NCI-H1105 (cell line): ENCODE measurements at places on chromosomes 13 and 19.
A peak's percentile ranks its signal among the peaks of the same experiment; 100 is the strongest.

- DNase-seq, result no peak
Observed at GRCh38 chr13:33383724-33384577, 98.4 kb upstream of the STARD13 start.

- no peak for DNase-seq
Observed at GRCh38 chr19:55460670-55461258, 678 bp downstream of the ISOC2 start.

- DNase-seq, result peak; percentile 21
Observed at GRCh38 chr19:6218491-6219146, 61.2 kb downstream of the MLLT1 start.

DNA sequence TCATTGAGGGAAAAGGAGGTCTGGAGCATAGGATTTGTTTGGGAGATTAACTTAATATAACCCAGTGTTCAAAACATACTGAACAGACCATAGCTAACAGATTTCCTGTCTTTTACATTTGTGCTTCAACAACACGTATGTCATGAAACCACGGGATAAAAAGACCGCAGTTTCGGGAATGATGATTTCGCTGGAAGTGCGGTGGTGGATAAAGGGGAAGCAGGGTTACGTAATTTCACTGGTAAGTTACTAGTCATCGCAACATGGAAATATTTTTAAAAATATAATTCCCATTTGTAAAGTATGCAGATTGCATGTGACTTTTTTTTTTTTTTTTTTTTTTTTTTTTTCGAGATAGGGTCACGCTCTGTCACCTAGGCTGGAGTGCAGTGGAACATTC lies 237.4 kb downstream of the LMO7 start:
- DNase-seq, result no peak

GRCh38 chr19:21022996-21023395 lies 2.5 kb downstream of the ZNF430 start:
- no peak for DNase-seq

- no peak for DNase-seq
Observed at GRCh38 chr19:49786376-49786820, 19.6 kb downstream of the AP2A1 start.

DNA sequence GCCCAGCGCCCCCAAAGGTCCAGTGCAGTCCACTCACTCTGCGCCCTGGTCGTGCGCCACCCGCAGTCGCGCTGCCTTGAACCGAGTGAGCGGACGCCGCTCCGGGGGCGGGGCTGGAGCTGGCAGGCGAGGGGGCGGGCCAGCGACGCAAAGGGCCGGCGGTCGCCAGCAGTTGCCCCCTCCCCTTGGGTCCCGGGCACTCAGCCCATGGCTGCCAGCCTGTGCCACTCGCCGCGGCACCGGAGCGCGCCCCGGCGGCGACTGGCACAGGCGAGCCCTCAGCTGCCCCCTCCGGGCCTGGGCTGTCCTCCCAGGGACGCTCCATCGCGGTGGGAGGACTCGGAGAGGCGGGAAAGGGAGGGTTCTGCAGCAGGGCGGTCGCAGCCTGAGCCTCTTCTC lies at the start of gene S1PR5:
TSS of gene S1PR5 (minus strand) at position 87 of the 399 bp plus-strand sequence. CDS start 2,436 bp downstream, outside the sequence.
- DNase-seq, result peak; percentile 58

GRCh38 chr13:99014522-99014921 lies 36.7 kb upstream of the DOCK9 start:
- no peak for DNase-seq

DNA sequence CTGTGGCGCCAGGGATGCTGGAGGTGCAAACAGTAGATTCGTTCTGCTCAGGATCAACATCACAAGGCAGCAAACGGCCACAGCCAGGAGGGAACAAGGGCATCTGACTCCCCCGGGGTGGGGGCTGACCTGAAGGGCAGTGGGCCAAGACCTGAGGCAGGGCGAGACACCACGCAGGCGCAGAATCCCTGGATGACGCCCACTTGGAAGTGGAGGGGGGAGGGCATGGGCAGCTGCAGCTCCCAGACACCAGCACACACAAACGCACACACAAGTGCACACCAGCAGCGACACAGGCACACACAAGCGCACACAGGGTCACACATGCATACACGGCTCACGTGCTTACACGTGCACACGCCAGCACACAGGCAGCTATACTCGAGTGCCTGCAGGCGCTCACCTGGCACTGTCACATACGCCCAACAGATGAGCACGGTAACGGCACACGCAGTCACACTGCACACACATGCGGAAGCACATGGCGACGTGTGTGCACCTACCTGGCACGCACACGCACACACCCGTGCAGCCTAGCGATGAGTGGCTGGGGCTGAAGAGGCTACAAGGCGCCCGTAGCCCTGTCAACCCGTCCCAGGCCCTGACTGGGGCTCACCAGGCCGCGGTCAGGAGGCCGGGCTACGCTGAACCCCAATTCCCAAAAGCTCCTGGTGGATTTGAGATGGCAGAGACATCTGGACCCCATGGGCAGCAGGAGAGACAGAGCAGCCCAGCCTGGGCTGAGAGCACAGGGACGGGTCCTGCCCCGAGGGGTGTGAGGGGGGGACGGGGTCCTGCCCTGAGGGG lies 5.5 kb downstream of the C2CD4C start:
- peak; percentile 80 for DNase-seq

DNA sequence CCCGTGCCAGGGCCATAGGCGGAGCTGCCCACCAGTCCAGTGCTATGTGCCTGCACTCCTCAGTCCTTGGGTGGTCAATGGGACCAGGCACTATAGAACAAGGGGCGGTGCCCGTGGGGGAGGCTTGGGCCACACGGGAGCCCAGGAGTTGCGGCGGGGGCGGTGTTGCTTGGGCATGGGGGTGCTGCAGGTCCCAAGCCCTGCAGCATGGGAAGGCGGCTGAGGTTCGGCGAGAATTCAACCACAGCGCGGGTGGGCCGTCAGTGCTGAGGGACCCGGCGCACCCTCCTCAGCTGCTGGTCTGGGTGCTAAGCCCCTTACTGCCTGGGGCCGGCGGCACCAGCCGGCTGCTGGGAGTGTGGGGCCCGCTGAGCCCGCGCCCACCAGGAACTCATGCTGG lies 242.2 kb upstream of the SGCG start:
- DNase-seq, result no peak

GRCh38 chr19:2774953-2775555 lies 8.0 kb downstream of the SGTA start:
- DNase-seq, result no peak

GRCh38 chr13:75418186-75418843 lies 63.7 kb downstream of the TBC1D4 start:
- DNase-seq, result no peak

- DNase-seq, result no peak
Observed at GRCh38 chr19:8459520-8460270, 14.9 kb downstream of the HNRNPM start.

- DNase-seq, result no peak
Observed at GRCh38 chr19:17357724-17358123, 19.4 kb downstream of the PLVAP start.

DNA sequence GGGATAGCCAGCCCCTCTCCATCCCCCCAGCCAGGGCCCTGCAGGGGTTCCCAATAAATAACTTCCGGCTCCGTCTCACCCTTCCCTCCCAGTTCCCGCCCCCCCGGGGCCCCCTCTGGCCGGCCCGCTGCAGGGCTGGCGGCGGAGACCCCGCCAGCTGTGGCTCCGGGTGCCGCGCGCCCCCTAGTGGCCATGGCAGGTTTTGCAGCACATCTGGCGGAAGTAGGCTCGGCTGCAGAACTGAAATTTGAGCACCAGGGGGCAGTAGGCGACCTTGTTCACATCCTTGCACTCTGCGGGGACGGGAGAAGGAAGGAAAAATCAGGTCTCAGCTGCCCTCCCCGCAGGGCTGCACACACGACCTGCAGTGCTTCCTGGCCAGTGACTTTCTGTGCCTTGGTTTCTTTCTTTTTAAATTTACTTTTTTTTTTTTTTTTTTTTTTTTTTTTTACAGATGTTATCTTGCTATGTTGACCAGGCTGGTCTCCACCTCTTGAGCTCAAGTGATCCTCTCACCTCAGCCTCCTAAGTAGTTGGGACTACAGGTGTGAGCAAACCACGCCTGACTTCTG lies 3.6 kb upstream of the MYO1F start:
- DNase-seq, result peak; percentile 43

DNA sequence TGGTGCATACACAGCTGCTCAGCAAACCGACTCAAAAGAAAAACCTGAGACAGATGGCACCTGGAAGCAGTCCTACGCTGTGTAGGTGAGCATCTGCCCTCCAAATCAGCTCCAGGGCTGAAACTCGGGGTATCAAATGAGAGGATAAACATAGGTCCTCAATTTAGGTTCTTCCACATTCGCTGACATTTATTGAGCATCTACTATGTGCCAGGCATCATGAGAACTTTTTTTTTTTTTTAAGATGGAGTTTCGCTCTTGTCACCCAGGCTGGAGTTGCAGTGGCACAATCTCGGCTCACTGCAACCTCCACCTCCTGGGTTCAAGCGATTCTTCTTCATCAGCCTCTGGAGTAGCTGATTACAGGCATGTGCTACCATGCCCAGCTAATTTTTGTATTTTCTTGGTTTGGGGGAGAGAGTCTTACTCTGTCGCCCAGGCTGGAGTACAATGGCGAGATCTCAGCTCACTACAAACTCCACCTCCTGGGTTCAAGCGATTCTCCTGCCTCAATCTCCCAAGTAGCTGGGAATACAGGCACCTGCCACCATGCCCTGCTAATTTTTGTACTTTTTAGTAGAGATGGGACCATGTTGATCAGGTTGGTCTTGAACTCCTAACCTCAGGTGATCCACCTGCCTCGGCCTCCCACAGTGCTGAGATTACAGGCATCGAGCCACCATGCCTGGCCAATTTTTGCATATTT lies 13.4 kb downstream of the QPCTL start:
- DNase-seq, result no peak

- no peak for DNase-seq
Observed at GRCh38 chr19:32489971-32490370, 84.4 kb downstream of the DPY19L3 start.

GRCh38 chr13:78137404-78138142 lies 218.9 kb upstream of the EDNRB start:
- DNase-seq, result peak; percentile 35

DNA sequence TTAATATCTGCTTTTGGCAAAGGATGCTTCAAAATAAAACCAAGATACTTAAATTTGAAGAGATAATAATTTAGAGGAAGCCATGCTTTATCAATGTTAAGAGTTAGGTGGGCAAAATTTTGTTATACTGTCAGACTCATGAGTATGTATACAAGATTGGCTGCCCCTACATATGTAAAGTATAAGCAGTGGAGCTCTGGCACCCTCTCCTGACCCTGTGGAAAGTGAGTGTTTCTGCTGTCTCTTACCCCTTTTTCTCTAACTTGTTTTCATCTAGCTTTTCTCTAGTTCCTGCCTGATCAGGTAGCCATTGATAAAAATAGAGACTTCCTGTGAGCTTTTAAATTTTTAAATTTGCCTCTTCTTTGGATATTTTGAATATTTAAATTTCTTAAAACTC lies 710.9 kb upstream of the SPRY2 start:
- no peak for DNase-seq

- DNase-seq, result peak; percentile 23
Observed at GRCh38 chr13:78401873-78402707, 201.3 kb downstream of the POU4F1 start.

- no peak for DNase-seq
Observed at GRCh38 chr19:17398902-17399527, 5.0 kb upstream of the CCDC194 start.

GRCh38 chr13:41061914-41062837 lies 867 bp downstream of the WBP4 start:
- no peak for DNase-seq

DNA sequence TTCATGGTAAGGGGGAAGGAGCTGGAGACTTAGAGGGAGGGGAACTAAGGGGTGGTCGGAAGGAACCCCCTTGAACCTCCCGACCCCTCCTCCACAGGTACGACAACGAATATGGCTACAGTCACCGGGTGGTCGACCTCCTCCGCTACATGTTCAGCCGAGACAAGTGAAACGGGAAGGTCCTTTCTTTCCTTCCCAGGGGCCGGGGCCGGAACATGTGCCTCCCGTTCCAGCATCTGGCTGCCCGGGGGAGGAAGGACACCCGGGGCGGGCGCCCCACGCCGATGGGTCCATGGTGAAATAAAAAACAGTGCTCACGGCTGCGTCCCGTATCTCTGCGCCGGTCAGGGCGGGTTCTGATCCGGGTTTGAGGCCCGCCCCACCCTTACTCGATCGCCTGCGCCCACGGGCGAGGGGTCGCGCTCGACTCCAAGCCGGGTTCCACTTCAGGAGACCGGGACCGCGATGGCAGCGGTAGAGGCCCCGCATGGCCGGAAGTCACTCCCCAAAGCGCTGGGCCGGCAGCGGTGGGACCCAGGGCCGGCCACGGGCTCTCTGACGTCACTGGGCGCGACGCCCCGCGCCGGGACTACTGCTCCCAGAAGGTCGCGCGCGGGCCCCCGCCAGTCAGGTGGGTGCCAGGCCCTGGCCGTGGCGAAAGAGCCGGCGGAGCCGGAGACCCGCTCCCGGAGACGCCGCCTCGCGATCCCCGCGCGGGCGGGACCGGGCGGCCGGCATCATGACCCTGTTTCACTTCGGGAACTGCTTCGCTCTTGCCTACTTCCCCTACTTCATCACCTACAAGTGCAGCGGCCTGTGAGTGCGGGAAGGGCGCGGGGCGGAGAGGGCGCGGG lies at the start of gene TMEM147:
TSS of gene TMEM147 (plus strand) at position 626 of the 854 bp plus-strand sequence. CDS start at position 740, 114 bp downstream.
- peak; percentile 75 for DNase-seq

DNA sequence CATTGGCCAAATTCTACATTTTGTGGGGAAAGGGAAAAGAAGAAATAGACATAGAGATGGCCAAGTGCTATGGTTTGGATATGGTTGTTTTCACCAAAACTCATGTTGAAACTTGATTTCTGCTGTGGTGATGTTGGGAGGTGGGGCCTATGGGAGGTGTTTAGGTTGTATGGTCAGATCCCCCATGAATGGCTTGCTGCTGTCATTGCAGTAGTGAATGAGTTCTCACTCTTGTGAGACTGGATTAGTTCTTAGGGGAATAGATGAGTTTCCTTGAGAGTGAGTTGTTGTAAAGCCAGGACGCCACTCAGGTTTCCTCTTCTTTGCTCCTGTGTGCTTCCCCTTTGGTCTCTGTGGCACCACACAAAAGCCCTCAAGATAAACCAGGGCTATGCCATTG lies 242.6 kb upstream of the RFC3 start:
- no peak for DNase-seq

- DNase-seq, result no peak
Observed at GRCh38 chr19:55581823-55582223, 1.2 kb upstream of the ZNF579 start.

DNA sequence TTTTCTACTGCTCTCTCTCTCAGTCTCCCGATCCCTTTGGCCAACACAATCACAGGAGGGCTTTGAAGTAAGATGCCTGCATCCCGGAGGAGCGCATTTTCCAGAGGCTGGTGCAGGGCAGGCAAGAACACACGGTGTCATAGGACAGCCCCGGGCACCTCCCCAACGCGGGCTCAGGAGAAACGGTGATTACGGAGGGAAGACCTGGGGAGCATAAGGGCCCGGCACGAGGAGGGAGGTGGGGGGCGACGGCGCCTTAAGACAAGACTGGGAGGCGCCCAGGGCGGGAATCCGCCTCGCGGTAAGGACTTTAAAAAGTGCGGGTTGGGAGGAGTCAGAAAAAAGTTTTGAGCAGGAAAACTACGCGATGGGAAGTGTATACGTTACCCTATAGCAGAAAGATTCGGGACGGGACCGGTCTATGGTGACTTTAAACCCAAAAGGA lies 18.7 kb upstream of the ZNF888 start:
- peak; percentile 32 for DNase-seq

DNA sequence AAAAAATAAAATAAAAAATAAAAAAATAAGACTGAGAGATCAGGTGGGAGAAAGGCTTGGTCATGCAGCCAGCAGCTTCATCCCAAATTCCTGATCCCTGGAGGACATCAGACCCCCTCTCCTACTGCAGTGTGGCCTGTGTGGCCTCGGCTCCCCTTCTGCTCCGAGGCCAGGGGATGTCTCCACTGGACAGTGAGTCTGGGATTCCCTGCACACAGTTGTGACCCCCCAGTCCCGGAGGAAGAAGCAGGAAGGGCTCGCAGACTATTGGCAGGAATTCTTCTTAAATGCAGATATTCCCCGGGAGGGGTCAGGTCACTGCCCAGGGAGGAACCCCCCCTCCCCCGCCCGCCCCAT lies 41.9 kb downstream of the ZNF627 start:
- DNase-seq, result no peak
